ENCODE measurements at places on chromosomes 3 and 15.

- no peak for DNase-seq
These were observed 544.6 kb upstream of the NECTIN3 start for GRCh38 chr3:110526777-110527727.

- DNase-seq, result no peak
These were observed 25.0 kb upstream of the TMC3 start for GRCh38 chr15:81398910-81399551.

GRCh38 chr3:138862924-138863775 is 28.4 kb upstream of the PIK3CB start:
- DNase-seq, result no peak

DNA sequence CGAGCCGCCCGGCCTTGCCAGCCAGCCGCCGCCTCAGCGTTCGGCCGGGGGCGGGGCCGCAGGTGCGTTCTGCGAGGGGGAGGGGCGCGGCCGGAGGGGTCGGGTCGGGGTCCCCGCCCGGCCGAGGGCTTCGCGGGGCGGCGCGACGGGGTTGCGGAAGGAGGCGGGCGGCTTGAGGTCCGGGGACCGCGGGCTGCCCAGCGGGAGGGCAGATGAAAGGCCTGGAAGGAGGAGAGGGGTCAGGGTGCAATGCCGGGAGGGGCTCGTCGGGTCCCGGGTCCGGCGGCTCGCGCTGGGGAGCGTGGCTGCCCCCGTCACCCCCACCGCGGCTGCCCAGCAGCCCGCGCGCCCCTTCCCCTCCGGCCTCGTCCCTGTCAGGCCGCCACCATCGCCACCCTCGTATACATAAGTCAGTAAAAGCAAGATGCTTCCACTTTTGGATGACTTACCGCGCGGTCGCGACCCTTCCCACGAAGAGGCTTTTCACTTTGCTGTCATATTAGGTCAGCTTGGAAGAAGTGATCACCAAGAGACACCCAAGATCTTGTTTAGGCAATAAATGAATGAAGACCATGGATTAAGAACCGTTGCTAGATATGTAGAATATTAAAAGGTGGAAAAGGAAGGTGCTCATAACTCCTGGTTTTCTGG is 620 bp upstream of the ANP32A start:
- no peak for DNase-seq

- no peak for DNase-seq
These were observed 17.4 kb downstream of the LRIG1 start for GRCh38 chr3:66483409-66483906.

- DNase-seq, result no peak
These were observed 38.5 kb upstream of the TFRC start for GRCh38 chr3:196120291-196120951.

- DNase-seq, result no peak
These were observed 8.6 kb upstream of the TNK2 start for GRCh38 chr3:195916991-195917390.

GRCh38 chr15:101463270-101463669 is 26.2 kb downstream of the PCSK6 start:
- no peak for DNase-seq

GRCh38 chr15:79091204-79091867 is 756 bp upstream of the RASGRF1 start:
- DNase-seq, result no peak

GRCh38 chr3:108329947-108330346 is 33.6 kb downstream of the HHLA2 start:
- DNase-seq, result no peak

DNA sequence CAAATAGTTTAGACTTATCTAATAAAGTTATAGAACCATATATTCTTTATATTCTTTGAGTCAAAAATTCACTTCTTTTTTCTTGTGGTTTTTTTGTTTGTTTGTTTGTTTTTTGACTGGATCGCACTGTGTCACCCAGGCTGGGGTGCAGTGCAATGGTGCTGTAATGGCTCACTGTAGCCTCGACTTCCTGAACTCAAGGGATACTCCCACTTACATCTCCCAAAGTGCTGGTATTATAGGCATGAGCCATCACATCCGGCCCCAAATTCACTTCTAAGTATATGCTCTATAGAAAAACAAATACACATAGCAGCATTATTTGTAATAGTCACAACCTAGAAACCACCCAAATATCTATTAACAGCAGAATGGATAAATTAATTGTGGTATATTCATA is 13.7 kb upstream of the SLTM start:
- no peak for DNase-seq

GRCh38 chr3:10389339-10389738 is 68.4 kb upstream of the SEC13 start:
- DNase-seq, result no peak

GRCh38 chr3:71543371-71544016 is 40.0 kb downstream of the FOXP1 start:
- DNase-seq, result no peak

DNA sequence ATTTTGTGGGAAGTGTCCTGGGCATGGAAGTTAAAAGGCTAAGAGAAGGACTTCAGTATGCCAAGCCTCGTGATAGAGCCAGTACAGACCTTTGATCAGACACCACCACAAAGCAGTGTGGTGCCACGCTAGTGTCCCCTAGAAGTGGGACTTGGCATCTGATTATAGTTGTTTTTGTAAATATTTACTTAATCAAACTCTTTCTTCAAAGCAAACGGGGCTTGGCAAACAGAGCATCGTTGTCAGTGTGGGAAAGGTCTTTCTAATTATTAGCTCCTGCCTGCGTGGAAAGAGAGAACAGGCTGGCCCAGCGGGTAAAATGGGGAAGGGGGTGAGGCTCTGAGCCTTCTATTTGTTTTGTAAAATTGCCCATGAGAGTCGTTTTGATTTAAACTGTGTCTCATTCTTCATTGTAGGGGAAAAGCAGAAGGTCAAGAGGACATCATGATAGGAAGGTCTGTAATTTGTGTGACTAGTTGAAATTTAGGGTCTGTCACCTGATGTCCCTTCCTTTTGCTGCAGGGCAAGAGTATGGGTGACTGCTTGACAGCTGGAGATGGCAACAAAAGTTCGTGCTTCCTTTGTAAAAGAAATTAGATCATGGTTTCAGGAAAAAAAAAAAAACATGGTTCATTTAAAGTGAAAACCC is 105.0 kb downstream of the IQCH start:
- DNase-seq, result no peak

- DNase-seq, result no peak
These were observed 10.0 kb upstream of the CRTC3 start for GRCh38 chr15:90519688-90520087.

DNA sequence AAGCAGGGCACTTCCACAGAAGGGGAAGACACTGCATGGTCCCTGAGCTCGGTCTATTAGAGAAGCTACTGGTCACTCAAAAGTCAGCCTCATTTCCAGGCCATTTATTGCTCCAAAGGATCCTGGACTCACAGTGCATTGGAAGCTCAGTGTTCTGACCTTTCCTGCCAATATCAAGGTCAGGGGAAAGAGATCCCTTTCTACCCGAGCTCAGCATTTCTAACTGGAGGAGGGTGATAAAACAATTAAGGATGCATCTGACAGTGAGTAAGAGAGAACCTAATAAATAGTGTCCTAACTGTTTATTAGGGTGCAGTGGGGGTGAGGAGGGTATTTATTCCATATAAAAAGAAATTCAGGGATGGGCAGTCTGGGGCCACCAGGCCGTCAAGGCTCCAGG is 26.8 kb upstream of the INSYN1 start:
- DNase-seq, result no peak

DNA sequence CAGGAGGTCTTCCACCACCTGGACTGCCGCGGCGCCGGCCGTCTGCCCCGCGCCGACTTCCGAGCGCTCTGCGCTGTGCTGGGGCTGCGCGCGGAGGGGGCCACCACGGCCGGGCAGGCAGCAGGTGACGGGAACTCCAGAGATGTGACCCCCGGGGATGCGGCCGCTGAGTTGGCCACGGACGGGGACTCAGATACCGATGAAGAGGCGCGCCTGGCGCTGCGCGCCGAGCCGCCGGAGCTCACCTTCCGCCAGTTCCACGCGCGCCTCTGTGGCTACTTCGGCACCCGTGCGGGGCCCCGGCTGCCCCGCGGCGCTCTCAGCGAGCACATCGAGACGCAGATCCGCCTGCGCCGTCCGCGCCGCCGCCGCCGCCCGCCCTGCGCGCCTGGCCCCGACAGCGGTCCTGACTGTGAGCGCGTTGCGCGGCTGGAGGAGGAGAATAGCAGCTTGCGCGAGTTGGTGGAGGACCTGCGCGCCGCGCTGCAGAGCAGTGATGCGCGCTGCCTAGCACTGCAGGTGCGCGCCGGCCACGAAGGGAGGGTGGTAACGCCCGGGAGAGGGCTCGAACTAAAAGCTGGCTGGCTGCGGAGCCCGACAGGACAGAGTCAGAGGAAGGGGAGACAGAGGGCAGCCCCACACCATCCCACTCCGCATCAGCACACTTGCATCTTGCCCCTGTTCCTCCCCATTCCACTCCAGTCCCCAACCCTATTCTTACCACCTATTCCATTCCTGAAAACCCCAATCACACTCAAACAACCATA is 885 bp downstream of the EFCC1 start:
- DNase-seq, result no peak

DNA sequence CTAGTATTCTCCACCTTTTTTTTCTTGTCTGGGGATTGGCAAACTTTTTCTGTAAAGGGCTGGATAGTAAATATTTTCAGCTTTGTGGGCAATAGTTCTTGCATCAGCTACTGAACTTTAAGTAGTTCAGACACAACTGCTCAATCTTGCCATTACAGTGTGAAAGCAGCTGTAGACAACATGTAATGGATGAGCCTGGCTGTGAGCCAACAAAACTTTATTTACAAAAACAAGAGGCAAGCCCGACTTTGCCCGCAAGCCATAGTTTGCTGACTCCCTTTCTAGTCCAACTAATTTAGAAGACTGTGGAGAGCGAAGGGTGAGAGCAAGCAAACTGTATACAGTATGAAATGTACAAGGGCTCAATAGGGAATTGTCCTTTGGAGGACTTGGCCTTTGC is 6.2 kb downstream of the FRMD4B start:
- no peak for DNase-seq

DNA sequence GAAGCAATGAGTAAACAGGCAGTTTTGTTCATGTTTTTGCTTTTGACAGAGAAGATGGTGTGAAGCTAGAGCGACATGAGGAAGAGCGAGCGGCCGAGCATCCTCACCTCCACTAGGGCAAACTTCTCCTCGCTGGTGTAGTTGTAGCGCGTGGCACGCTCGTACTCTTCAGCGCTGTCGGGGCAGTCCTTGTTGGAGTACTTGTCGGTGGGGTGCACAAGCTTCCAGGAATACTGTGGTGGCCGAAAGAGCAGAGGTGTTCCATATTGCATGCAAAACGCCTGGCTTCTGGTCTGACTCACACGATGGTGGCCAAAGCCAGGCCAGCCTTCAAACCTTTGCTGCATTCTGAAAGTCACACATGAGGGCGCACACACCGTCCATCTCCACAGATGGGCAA is 54.3 kb downstream of the CYFIP1 start:
- no peak for DNase-seq

DNA sequence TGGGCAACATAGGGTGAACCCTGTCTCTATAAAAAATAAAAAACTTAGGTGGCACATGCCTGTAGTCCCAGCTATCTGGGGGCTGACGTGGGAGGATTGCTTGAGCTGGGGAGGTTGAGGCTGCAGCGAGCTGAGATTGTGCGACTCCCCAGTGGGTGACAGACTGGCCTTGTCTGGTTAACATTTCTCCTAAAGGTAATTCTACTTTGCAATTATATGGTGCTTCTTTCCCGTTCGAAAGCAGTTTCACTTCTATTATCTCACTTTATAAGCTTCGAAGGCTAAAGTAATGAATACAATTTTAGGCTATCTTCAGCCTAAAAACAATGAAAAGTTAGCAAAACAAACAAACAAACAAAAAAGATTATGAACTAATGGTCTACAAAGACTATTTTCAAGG is 35.3 kb downstream of the COMMD2 start:
- no peak for DNase-seq

- DNase-seq, result no peak
These were observed 40.7 kb downstream of the CNOT10 start for GRCh38 chr3:32725721-32726120.

DNA sequence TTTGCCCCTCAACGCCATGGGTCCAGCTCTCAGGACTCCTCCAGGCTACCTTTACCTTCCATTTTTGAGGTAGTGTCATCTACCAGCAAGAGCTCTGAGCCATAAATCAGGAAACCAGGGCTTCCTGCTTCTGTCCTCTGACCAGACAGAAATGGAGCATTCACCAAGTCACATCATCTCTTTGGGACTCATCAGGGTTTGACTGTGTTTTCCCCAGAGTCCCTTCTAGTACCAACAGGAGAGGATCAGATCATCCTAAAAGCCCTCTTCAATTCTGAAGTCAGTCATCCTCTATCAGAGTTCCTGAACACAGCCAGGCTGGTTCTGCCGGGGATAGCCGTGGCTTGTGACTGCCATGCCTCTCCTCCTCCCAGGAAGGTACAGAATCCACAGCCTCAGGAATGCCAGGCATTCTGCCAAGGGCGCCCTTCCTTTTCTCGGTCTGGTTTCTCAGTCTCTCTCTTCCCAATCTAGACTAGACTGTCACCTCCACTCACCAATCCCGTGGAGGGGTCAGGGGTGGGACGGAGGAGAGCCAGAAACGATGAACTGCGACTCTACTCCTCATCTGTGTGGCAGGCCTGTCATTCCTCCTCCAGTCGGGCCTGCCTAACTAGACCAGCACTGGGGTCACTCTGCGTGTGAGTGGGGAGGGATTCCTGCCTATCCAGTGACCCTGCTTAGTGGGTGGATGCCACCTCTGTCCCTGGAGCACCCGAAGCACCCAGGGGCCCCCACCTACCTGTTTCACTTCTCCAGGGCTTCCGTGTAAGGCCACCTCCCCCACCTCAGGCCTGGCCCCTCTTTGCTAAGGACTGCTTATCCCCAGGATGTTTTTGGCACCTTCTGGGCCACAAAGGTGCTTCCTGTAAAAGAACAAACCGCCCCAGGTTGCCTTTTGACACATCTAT is 30.9 kb downstream of the CCNL1 start:
- DNase-seq, result peak; percentile 36

DNA sequence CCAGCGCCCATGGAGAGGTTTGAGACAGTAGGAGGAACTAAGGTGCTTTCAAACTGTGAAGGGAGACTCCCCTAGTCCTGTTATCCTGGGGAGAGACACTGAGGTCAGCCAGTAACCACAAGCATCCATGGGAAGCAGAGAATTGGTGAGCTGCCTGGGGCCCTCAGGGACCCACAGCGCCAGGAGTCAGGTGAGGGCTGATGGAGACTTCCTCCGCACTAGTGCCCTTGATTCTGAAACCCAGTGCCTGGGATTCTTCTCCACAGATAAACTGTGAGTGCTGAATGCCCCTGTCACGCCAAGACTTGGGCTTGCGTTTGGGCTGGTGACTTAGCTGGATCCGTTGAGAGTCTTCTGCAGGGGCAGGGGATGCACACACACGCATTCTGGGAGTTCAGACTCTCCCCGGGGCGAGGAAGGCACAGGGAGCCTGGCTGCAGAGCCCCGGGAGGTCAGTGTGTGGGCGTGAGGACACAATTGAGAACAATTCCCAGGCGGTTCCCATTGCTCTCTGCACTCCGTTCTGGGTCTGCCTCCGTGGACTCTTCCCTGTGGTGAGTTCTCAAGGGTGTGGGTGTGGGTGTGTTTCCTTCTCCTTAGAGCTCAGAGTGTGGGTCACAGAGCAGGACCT is 37.9 kb upstream of the SLCO2A1 start:
- DNase-seq, result no peak

GRCh38 chr15:91278951-91279350 is 178.9 kb downstream of the SV2B start:
- no peak for DNase-seq

- no peak for DNase-seq
These were observed 135.4 kb downstream of the MCTP2 start for GRCh38 chr15:94366781-94367180.

GRCh38 chr15:100891307-100892012 is 11.8 kb downstream of the ALDH1A3 start:
- peak; percentile 59 for DNase-seq

GRCh38 chr3:50445919-50446318 is 57.5 kb downstream of the CACNA2D2 start:
- no peak for DNase-seq

- no peak for DNase-seq
These were observed 11.7 kb downstream of the LRRFIP2 start for GRCh38 chr3:37162501-37163245.
